ENCODE measurements at places on chromosomes 5 and 9.
A peak's percentile ranks its signal among the peaks of the same experiment; 100 is the strongest.

DNA sequence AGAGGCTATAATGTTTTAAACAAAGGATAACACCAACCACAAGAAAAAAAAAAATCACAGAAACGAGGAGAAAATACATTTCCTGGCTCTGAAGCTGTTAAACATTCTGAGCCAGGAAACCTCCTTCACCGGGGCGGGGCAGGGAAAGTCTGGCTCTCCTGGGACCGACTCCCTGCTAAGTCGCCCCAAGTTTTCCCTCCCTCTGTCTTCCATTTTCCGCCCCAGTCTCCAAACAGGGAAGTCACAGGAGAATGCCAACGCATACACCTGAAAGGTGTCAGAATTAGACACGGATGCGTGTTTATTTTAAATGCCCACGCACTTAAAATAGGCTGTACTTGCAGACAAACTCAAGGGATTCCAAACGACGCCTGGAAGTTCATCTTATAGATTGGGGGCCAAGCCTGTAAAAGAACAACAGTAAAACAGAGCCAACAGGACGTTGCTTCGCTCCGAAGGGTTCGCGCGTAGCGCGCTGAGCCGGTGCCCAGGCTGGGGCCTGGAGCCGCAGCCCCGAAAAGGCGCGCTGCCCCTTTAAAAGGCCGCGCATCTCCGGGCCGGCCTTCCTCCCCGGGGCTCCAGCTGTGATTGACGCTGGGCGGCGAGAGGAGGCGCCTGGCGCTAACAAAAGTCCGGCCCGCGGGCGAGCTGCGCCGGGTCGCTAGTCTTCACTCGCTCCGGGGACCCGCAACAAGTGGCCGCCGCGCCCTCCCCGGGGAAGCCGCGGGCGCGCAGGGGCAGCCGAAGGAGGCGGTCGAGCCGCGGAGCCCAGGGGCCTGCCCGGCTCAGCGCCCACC lies at the start of gene FBXL7:
Gene FBXL7 (plus strand): TSS at position 653 of the 797 bp plus-strand sequence.
- peak; percentile 74 for DNase-seq

DNA sequence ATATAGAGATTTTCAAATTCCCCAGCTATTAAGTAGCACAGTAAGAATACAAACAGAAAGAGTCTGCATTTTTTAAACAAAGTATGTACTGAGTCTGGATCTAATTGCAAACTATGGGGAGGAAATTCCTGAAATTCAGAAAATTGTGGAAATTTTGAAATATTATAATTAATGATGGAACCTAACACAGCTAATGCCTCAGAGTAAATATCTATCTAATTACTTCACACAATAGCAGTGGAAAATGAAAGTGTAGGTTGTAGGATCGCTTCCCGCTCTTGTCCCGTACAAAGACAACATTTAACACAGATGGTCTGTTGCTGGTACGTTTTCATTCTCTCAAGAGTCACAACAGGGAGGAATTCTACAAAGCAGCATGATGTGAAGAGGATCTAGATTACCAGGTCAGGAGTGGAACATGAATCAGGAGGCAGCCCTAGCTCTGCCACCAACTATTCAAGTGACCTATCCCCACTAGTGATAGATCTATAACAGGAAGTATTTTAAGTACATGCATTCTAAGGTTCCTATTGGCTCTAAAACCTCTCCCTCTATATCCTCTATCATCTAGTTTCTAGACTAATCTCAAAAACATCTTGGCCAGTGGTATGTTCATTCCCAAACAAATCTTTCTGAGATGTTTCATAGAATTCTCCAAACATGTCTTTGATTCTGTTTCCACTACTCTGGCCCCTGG lies 58.9 kb upstream of the GRAMD2B start:
- DNase-seq, result no peak

DNA sequence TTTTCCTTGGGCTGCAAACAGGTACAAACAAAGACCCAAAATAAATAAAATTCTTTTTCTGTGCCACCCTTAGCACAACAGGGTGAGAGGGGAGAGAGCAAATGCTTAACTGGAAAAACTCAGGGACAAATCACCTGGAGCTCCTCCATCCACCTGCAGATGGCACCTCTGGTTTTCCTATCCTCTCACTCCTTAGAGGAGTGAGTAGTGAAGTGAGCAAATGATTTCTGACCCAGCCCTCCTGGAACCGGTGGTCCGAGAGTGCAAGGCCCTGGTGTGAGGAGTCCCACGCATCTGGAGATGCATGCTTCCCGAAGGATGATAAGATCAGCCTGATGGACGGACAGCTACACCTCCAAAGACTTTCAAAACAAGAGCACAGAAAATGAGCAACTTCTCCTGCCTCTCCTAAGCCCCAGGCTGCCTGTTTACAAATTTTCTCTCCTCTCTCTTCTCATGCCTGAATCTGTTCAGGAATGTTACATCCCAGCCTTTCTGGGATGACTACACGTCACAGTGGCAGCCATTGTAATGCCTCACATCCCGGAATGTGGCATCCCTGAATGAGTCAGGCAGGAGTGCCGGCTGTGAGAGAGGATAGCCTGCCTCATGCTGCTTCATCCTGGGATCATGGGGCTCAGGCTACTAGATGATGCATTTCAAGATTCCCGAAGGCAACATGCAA lies 86.4 kb downstream of the ADRB2 start:
- DNase-seq, result peak; percentile 95

- DNase-seq, result peak; percentile 93
These were observed 154.8 kb upstream of the LHFPL2 start for GRCh38 chr5:78803353-78803752.

DNA sequence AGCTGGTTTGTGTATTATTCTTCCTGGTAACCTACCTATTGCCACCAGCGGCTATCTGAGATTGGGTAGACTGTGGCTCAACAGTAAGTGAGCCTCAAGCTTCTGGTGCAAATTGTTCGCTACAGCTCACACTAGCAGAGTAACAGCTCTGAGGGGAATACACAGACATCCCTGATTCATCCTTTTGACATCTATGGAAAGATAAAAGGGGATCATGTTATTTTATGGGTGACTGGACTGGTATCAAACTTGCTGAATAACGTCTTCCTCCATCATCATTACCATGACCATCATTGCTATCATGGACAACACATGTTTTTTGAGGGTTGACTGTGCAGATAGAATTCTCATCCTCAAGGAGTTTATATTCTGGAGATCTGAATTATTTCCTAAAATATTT lies 129.6 kb downstream of the PIK3R1 start:
- DNase-seq, result no peak

- DNase-seq, result no peak
These were observed 28.1 kb downstream of the ARHGAP26 start for GRCh38 chr5:142798099-142798770.

GRCh38 chr5:149921597-149921996 lies 23.0 kb downstream of the PDE6A start:
- no peak for DNase-seq

- no peak for DNase-seq
These were observed 133.4 kb downstream of the ADAMTS19 start for GRCh38 chr5:129593525-129593924.

DNA sequence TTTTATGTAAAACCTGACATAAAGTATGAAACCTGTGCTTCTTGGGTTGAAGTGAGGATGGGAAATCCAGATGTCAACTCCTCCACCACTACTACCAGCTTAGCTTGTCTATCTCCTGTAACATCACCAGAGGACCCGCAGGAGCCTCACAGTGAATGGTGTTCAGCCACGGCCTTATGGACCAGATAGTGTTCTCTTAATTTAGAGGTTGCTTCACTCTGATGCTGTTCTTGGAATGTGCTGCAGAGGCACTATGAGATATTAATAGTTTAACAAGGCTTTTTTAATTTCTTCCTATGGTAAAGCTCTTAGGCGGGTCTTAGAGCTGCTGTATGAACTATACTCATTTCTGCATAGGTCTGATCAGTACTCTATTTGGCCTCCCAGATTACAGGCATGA lies 27.9 kb downstream of the NFX1 start:
- DNase-seq, result no peak

- DNase-seq, result no peak
These were observed 6.4 kb downstream of the FABP6 start for GRCh38 chr5:160235731-160236130.

DNA sequence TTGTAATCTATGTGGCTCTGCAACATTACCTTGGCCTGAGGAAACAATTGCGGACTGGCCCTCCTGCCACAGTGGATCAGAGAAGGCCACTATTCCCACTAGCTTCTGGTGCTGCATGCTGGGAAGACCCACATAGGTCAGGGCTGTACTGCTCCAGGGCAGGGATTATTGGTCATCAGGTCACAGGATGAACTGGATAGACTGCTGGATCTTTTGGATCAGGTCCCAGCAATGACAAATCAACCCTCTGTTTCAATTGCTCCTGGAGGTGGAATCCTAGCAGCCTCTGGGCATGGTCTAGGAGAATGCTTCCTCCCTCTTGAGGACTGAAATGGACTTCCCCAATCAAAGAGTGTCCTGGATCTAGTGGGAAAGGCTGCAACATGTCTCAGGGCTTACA lies 66.7 kb upstream of the PHF24 start:
- DNase-seq, result no peak

GRCh38 chr9:115263371-115264075 lies 145.6 kb upstream of the TNC start:
- peak; percentile 95 for DNase-seq

DNA sequence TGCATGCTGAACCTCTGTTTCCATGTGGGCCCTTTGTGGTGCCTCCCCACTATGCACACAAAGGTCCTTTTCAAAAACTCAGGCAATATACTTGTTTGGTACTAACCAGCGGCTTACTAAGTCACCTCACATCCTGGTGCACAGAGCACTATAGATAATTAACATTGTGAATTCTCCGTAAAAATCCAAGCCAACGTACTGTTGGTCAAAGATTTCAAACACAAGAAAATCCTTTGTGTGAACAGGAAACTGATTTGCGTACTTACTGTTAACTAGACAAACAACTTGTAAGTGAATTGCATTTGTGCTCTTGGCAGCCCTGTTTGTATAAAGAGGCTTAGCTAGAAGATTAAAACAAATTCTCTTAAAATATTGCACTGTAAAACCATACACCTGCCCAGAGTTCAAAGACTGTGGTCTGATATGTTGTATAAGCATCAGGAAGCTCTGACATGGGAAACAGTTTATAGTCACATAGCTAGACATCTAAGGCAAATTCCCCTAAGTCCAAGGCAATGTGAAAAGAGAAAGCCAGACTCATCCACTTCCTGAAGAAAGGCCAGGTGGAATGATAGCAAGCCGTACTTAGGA lies 125.0 kb upstream of the SLC12A2 start:
- DNase-seq, result no peak

DNA sequence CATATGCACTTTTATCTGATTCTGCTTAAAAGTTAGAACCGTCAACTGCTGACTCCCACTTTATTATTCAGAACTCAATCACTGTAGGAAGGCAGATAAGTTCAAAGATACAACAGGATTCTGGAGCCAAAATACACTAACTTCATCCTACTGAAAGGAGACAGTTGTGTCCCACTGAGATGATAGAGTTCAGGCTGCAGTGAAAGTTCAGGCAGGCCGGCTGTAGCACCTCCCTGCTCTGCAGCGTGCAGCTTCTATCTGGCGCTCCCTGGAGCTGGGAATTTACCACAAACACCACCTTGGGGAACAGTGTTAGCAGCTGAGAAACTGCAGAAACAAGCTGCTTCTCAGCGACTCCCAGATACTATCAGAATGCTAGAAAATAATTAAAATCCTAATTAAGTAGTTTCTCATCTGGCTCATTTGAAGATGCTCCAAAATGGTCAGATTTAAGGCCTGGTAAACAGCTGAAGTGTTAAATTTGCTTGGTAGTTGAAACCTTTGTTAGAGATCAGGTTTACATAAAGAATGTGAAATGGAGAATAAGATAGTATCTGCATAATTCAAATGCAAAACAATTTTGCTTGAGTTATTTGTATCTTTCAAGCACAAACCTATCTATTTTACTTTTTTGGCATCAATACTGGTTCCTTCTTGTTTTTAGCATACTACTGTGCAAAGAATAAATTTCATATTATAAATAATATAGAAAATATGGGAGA lies 52.3 kb upstream of the CNTLN start:
- DNase-seq, result peak; percentile 49

DNA sequence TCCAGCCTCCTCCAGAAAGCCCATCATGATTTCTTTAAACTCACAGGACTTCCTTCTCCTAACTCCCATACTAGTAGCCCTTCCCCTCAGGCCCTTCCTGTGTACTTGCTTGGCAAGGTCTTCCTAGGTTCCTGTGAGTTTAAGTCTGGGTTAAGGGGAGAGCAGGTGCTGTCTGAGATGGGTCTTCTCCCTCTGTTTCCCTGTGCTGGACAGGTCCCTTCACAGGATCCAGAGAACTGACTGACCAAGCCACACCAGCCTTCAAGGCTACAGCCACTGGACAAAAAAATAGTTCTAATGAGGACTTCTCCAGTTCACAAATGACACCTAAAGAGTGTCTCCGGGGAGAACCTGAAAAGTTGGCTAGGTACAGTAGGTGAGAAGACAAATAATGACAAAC lies 29.5 kb upstream of the MYORG start:
- DNase-seq, result no peak

DNA sequence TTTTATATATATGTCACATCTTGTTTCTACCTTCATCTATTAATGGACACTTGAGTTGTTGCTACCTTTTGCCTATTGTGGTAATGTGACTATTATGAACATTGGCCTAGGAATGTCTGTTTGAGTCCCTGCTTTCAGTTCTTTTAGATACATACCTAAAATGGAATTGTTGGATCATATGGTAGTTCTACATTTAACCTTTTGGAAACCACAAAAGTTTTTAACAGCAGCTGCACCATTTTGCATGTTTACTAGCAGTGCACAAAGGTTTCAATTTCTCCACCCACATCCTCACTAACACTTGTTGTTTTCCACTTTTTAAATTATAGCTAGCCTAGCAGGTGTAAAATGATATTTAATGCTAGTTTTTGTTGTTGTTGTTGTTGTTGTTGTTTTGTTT lies 88.4 kb downstream of the GALNT10 start:
- DNase-seq, result no peak

GRCh38 chr9:26426551-26427131 lies 466.0 kb downstream of the CAAP1 start:
- no peak for DNase-seq

GRCh38 chr5:79642210-79642609 lies 30.0 kb downstream of the TENT2 start:
- no peak for DNase-seq

- DNase-seq, result no peak
These were observed 148.5 kb upstream of the TYRP1 start for GRCh38 chr9:12544700-12545099.

DNA sequence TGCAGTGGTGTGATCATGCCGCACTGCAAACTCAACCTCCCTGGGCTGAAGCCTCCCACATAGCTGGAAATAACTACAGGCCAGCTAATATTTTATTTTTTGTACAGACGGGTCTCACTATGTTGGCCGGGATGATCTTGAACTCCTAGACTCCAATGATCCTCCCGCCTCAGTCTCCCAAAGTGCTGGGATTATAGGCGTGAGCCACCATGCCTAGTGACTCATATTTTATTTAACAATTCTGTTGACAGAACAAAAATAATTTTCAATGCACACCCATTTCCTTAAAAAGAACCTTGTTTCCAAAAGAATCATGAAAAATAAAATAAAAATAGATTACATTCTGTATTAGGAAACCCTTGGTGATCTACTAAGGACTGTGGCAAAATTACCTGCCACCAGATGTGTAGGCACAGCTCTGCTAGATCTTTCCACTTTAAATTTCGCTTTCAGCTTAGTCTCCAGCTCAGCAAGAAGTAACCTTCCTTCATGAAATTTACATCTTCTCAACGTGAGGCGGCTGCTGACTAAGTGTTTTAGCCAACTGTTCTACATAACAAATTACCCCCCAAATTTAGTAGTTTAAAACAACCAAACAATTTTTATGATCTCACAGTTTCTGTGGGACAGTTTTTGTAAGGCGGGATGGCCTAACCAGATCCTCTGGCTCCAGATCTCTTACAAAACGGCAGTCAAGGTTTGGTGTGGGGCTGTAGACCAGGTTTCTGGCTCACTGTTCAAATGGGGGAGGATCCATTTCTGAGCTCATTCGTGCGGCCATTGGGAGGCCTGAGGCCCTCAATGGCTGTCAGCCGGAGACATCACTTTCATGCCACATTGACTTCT lies 32.6 kb upstream of the GOLPH3 start:
- no peak for DNase-seq

All from fibroblast of the aortic adventitia (primary cell).